ENCODE measurements at places on chromosomes 6 and 20.
A peak's percentile ranks its signal among the peaks of the same experiment; 100 is the strongest.

DNA sequence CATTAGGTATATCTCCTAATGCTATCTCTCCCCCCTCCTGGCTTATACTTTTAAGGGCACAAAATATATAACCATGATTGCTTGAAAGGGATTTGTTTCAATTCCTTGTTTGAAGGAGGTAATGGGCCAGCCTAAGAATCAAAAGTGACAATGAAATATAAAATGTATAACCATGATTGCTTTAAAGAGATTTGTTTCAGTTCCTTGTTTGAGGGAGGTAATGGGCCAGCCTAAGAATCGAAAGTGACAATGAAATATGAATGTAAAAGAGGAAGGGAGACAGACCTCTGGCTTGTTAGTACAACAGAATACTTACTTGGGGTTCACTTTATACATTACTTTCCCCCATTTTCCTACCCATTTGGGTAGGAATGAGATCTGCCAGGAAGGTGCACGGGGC, 55.5 kb downstream of the FOXC1 start:
- DNase-seq = peak; percentile 72

DNA sequence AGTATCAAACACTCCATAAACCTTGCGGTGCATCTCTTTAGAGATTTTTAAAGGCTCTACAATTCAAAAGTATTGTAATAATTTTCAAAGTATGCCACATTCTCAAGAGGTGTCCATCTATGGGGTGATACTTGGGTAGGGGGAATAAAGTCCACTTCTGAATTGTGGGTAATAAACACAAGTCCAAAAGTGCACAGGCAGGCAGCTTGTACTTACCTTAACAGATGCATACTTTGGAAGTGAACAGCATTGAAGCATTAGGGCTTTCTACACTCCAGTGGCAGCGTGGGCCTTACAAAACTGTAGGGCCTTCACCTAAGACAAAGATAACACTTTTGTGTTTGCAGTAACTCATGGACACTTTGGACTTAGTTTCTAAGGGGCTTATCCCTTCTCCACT, 58.6 kb downstream of the AIG1 start:
- DNase-seq = no peak

DNA sequence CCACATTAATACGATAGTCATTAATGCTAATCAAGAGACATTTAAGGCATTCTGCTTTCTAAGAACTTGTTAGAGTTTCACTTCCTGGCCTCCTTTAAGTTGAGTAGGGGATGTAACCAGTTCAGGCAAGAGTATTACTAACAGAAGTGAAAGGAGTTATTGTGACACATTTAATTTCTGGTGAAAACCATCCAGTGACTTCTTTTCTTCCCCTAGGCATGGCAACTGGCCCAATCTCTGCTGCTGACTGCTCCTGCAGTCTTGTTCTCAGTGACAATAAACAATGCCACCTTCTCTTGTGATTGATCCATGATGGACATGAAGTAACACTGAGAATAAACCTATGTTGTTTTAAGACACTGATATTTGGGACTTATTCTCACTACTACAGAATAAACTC, 130.9 kb upstream of the DEFB112 start:
- no peak for DNase-seq

- no peak for DNase-seq
Observed at GRCh38 chr20:8152847-8153246, 20.8 kb downstream of the PLCB1 start.

- no peak for DNase-seq
Observed at GRCh38 chr20:1840817-1841553, 54.2 kb upstream of the SIRPA start.

- no peak for DNase-seq
Observed at GRCh38 chr6:167572106-167572505, 247.2 kb downstream of the TTLL2 start.

DNA sequence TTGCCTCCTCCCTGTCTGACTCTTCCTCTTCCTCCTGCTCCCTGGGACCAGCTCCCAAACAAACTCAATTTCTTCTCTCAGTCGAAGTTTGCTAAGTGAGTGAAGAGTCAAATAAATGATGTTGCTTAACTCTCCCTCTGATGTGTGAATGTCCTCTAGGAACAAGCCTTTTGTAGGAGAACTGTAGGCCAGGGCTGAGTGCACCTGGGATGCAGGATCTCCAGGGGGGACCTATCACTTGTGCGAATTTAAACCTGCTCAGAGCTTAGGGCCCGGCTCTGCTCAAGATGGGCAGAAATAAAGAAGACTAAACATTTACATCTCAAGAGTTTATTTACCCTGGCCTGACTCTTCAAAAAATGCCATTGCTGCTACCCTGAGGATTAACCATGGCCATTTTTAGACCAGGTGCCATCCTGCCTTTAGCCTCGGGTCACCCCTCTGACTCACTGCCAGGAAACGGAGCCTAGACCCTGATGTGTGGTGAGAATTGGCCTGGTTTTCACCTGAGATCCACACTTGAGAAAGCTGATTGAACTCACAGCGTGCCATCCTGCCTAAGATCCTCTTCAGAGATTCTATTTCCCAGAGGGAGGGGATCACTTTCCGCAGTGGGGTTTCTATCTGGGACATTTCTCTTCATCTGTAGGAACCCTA, 63.6 kb upstream of the CD93 start:
- no peak for DNase-seq

DNA sequence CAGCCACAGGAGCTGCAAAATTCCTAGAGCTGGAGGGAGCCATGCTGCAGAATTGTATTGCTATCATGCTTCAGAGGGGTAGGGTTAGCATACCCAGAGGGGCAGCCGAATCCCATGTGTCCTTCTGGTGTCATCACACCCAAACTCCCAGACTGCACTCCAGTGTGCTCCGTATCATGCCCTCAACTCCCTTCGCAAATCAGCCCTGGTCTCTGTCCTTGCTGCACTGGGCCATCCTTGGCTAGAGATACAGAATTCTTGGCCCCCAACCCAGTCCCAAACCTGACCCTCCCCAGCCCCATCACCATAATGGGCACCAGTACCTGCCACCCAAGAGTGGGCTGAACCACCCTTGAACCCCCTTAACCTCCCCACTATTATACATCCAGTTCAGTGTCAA, 138.3 kb downstream of the ANKRD60 start:
- DNase-seq = no peak

- DNase-seq = no peak
Observed at GRCh38 chr6:132785936-132786335, 12.5 kb downstream of the SLC18B1 start.

DNA sequence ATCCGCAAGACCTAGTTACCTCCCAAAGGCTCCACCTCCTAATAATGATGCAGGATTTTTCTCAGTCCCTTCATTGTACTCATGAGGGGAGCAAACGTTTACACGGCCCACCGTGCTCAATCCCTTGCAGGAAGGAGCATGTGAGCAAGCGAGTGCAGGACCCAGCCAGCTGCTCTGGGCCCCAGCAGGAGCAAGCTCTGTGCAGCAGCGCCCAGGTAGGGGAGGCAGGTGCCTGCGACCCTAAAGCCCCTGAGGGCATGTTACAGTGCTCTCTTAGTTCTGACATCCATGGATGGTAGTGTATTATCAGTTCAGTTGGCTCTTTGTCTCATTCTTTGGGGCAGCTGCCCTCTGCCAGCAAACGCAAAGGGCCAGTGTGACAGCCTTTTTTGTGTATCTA, 143.4 kb downstream of the TBXT start:
- DNase-seq = no peak

- no peak for DNase-seq
Observed at GRCh38 chr6:37058084-37058586, 52.7 kb downstream of the FGD2 start.

DNA sequence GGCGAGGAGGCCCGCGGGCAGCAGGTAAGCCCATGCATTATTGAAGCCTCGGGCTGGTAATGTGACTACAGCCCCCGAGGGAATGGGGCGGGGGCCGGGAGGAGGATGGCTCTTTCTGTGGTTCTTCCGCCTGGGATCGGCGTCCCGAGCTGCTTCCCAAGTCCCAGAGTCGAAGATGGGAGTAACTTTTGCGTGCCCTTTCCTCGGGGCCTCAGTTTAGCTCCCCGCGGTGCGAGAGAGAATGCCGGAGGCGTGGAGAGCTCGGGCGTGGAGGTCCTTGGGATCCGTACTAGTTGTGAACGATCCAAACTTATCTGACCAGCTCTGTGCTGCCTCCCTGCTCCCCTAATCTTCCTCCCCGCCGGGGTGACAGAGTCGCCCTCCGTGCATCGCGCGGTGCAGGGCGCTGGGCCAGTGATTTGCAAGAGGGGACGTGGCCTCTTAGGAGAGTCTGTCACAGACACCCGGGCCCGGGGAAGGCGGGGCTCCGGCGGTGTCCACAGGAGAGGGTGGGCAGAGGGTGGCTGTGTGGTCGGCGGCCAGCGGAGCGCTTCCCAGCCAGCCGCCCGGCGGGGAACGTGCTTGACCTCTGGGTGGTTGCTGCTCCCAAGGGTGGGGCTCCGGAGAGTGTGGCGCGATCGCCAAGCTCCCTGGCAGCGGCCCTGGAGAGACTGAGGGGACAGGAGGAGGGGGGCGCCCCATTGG, 815 bp downstream of the UTRN start:
- DNase-seq = no peak

GRCh38 chr20:37071481-37071911, 24.3 kb downstream of the RBL1 start:
- DNase-seq = no peak

DNA sequence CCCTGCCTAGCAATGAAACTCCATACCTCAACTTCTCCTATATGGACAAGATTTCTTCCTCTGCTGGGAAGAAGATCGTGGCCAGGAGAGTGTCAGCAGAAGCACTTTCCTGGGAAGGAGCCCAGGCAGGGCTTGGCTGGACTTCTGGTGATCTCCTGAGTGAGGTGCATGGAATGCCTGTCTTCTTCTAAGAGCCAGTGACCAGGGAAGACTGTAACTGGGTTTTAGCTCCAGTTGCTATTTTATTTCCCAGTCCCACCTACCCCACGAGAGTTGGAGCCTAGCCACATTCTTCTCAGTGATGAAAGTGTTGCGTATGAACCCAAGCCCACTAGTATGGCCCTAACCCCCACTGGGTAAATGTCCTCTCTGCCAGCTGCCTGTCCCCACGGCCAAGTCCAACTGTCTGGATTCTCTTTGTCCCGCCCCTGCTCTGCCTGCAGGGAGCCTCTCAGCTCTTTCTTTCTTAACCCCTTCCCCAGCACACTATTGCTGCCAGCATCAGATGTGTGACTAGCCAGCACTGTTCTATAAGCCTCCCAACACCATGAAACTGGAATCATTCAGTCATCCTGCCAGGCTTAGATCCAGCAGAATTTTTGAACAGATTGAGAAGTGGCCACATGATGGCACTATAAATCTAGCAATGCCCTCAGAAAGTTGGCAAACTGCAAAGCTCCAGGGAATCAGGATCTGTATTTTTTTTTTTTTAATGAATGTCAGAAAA, 69.8 kb upstream of the FAM184A start:
- peak; percentile 51 for DNase-seq

GRCh38 chr6:99402448-99402847, 8.5 kb upstream of the COQ3 start:
- no peak for DNase-seq

- no peak for DNase-seq
Observed at GRCh38 chr20:48892049-48892470, 29.5 kb upstream of the ARFGEF2 start.

GRCh38 chr6:1603708-1604107, 6.0 kb upstream of the FOXC1 start:
- no peak for DNase-seq

GRCh38 chr20:3563548-3564177, 92.8 kb downstream of the ATRN start:
- peak; percentile 65 for DNase-seq

- no peak for DNase-seq
Observed at GRCh38 chr6:155399062-155399744, 56.4 kb downstream of the NOX3 start.

GRCh38 chr6:111480988-111481822, 1.8 kb downstream of the REV3L start:
- peak; percentile 27 for DNase-seq

- no peak for DNase-seq
Observed at GRCh38 chr20:59456342-59457279, 147.7 kb upstream of the PHACTR3 start.

DNA sequence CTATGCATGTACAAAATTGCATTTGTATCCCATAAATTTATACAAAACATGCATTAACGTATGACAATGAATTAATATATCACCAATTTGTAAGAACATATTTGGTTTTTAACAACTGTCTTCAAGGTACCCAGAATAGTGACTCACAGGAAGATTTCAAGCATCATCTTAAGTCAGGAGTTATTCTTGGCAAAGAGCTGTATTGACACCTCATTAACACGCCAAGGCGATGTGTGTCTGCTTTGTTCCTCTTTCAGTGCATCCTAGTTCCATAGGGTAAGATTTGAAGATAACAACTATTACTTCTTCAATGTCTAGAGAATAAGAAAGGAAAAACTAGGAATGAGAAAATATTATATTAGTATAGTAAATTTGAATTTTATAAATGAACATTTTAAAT, 35.8 kb upstream of the TPD52L1 start:
- DNase-seq = no peak

DNA sequence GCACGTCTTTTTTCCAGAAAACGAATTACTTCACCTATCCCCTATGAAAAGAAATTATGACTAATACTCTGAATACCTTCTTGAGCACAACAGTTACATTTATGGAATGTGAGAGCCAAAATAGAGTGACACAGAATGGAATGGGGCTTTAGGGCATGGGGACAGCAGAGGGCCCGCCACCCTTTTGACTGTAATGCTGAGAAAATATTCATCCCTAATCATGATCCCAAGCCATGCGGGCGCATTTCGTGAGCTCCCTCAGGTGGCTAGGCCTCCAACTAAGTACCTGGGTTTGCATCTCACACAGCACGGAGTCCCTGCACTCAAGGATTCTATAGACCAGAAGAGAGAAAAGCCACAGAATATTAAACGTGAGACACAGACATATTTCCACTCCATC, 212.6 kb downstream of the SOD2 start:
- DNase-seq = no peak

- no peak for DNase-seq
Observed at GRCh38 chr6:81753711-81754577, 1.5 kb upstream of the TENT5A start.

GRCh38 chr20:23059846-23060245, 10.4 kb upstream of the THBD start:
- no peak for DNase-seq

All from OCI-LY7 (cell line).